ENCODE measurements at places on chromosomes 16 and 17.
A peak's percentile ranks its signal among the peaks of the same experiment; 100 is the strongest.

GRCh38 chr17:55969562-55970324 is 183.5 kb upstream of the ANKFN1 start:
- no peak for DNase-seq

- DNase-seq, result no peak
These were observed 5.2 kb upstream of the PKMYT1 start for GRCh38 chr16:2985462-2985861.

DNA sequence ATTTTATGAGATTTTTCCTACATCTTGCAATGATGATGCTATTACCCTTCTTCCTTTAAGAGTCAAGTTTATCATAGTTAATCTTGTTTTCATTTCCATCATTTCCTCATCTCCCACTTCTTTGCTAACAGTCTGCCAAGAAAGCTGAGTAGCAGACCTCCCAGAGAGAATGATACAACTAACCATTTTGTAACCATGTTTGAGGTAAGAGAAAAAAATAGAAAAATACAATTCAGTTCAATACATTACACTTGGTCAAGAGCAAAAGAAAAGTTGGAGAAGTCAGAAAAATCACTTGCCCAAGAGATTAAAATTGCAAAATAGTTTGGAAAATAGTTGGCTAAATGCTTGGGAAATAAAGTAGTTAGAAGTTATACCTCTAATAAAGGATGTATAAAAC is 154.4 kb downstream of the ABCA8 start:
- no peak for DNase-seq

- no peak for DNase-seq
These were observed 95.1 kb upstream of the TMEM132E start for GRCh38 chr17:34484193-34484733.

DNA sequence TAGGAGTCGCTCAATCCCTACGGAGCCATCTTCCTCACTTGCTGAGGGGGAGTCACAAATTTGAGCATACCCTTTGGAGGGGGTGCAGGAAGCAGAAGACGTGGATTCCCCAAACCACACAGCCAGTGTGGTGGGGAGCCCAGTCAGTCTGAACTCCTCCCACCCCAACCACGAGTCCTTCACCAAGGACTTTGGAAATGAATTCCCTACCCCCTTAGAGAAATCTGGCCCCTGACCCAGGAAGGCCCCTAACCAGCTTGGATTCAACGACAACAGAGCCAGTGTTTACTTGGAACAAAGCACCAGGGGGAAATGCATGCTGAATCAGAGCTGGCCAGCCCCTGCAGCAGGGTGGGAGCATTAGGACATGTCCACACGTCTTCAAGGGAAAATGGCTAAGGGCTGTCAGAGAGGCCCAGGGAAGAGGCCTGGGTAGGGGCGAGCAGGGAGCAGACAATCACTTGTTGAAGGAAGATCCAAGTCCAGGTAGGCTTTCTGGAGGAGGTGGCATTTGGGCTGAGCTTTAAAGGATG is 5.5 kb upstream of the TMEM92 start:
- no peak for DNase-seq

DNA sequence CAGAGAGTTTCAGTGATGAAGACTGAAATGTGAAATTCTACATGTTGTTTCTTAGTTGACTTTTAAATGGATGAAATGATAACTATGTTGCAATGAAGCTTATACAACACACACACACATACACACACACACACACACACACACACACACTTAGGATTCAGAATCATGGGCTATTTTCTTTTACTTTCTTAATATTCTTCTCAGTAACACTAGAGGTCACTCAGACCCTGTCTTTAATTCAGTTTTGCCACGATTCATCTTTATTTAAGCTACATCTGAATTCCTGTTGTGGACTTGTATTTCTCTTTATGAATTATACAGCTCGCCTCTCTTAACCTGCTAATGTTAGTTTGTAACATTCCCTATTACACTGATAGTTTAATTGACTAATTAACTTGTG is 109.6 kb upstream of the GOT2 start:
- DNase-seq, result no peak

GRCh38 chr17:77646046-77646430 is 312.5 kb upstream of the TNRC6C start:
- DNase-seq, result no peak

GRCh38 chr17:82021107-82021899 is 1.4 kb downstream of the CENPX start:
- DNase-seq, result peak; percentile 43

GRCh38 chr17:9003355-9004131 is 17.8 kb upstream of the NTN1 start:
- no peak for DNase-seq

DNA sequence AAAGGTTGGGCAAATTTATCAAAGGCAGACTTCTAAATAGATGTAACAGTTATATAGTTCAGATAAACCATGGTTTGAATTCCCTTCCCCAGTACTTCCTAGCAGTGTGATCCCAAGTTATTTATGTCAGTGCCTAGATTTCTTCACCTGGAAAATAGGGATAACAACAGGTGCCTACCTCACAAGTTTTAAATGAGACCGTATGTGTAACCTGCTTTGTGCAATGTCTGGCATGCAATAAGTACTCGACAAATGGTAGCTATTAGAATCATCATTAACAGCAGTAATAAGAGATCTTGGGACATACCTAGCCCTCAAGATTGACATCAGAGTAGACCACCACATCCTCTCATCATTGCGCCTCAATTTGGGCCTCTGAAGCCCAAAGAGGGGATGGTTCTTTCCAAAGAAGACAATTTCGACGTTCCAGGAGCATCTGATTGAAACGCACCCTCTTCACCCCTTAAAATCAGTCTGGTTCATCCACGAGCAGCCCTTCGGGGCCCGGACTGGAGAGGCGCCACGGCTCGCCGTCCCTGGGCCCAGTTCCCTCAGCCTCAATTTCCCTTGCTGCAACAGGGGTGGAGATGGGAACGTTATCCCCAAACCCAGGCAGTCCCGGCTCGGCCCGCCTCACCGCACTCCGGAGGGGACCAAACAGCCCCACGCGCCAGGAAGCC is 541 bp downstream of the ACACA start:
- no peak for DNase-seq

DNA sequence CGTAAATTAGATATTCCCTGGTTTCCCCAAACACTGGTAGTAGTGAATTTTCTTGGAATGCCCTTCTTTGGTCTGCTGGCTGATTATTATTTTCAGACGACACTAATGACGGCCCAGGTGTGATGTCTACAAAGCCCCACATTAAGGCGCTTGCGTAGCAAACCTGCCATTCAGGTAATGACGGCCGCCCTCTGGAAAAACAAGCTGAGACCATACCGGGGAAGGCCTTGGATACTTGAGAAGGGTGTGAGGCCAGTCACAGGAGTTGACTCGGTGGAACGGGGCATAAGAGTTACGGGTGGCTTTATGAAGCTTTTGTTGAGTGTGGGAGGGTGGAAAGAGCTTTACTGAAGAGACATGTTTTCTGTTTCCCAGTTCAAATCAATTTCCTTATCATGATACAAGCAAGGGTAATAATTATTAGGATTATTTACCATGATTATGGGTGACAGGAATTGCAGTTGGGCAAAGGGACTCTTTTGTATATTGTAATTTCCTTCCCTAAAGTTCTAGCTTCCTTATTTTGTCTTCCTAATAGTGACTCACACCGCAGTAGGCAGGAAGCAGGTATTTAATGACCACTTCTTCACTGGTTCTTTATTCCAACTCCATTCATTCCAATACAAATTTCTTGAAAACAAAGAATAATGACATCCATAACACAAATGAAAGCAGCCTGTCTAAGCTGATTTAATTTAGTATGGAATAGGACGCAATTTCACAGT is 24.8 kb downstream of the KRT23 start:
- no peak for DNase-seq

- DNase-seq, result no peak
These were observed 11.3 kb upstream of the PRR29 start for GRCh38 chr17:63986821-63987220.

GRCh38 chr17:19372011-19372370 is 6.3 kb upstream of the MAPK7 start:
- DNase-seq, result no peak

DNA sequence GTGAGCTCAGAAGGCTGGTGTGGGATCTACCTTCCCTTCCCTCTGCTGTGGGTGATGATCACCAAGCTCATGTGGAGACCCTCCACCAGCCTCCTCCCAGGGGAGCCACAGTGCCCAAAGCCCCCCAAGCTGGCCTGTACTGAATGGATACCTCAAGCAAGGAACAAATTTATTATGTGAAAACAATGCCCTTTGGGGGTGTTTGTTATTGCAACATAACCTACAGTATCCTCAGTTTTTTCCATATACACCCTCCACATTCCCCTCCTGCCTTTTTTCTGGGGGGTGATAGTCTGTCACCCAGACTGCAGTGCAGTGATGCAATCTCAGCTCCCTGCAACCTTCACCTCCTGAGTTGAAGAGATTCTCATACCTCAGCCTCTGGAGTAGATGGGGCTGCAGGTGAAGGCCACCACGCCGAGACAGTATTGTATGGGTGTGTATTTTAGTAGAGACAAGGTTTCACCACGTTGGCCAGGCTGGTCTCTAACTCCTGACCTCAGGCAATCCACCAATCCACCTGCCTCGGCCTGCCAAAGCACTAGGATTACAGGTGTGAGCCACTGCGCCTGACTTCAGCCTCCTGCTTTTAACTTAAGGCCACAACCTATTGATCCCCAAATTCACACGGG is 215.9 kb downstream of the CPPED1 start:
- no peak for DNase-seq

- DNase-seq, result no peak
These were observed 3.9 kb upstream of the MRPS23 start for GRCh38 chr17:57853695-57854094.

DNA sequence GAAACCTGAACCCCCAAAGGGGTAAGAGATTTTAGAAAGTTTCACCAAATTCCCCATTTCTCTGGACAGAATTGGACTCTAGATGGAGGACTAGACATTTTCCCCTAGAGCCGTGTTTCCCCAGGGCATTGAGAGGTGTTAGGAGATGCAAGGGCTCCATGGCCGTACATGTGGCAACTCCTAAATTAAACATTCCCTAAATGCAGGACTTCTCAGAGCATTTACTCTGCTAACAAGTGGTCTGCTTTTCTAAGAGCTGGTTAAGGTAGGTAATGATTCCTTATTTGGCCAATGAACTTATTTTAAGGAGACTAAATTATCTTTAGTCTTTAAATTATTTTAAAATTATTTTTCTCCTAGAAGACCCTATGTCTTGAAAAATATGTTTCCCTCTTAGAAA is 200.9 kb downstream of the MSI2 start:
- DNase-seq, result no peak

DNA sequence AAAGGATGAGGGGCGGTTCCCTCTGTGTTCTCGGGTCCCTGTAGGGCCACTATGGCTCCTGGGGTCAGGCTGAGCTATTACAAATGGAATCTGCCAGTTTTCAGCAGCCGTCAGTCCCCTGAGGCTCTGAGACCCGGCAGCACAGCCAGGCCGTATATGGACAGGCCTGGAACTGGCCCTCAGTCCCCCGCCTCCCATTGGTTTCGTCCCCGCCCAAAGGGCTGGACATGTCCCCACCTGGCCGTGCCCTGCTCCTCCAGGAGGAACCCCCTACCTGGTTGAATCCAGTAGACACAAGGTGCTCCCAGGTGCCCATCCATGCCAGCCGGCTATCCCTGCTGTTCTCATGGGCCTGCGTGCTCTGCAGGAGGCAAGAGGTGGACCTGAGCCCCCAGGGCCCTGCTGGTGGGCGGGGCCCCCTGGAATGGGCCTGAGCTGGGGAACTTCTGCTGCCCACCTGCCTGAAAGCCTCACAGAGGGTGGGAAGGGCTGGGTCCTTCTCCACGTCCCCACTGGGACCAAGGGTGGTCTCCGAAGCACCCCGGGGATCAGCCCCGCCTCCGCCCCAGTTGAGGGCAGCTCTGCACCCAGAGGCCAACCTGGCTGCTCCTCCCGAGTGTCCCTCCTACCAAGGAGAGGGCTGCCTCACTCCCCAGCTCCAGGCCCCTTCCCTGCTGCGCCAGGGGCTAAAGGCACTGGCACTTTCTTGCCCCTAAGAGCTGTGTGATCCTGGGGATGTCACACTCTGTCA is 16.8 kb downstream of the VASN start:
- no peak for DNase-seq

- DNase-seq, result no peak
These were observed 696.7 kb downstream of the MAF start for GRCh38 chr16:78903843-78904242.

DNA sequence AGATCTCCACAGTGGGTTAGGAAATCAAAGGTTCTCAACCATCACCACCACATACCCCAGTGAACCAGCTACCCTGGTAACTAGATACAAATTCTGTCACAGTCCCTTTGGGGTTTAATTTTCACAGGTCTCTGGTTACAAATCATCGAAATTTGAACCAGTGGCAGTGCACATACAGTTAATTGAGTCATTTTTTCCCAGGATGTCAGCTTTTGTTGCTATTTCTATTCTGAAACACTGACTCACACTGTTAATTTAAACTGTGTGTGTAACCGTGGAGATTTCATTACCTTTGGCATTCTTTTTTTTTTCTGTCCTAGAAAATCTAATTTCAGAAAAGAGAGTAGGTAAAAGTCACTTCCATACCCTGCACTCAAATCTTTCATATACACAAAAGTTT is 511.5 kb downstream of the TOX3 start:
- DNase-seq, result no peak

- no peak for DNase-seq
These were observed 17.6 kb downstream of the SRCIN1 start for GRCh38 chr17:38587947-38588787.

- no peak for DNase-seq
These were observed 11.5 kb upstream of the PKMYT1 start for GRCh38 chr16:2991566-2992261.

- DNase-seq, result no peak
These were observed 40.3 kb upstream of the TEKT3 start for GRCh38 chr17:15381707-15382106.

DNA sequence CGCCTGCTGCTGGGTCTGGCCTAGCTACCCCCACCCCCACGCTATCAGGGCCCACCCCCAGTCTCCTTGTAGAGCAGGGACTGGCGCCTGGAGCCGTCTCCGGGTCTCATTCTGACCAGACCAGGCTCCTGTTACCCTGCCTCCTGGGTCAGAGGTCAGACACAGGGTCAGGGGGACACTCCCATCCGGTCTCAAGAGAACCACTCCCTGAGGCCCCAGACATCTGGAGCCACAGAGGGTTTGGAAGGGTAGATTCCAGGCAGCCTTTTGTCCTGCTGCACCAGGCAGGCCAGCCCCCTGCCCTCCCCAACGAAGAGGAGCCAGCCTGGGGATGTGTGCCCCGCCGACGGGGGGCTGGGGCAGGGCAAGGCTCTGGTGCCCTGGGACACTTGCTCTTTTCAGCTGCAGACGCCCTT is 944 bp upstream of the WFIKKN1 start:
- DNase-seq, result no peak

DNA sequence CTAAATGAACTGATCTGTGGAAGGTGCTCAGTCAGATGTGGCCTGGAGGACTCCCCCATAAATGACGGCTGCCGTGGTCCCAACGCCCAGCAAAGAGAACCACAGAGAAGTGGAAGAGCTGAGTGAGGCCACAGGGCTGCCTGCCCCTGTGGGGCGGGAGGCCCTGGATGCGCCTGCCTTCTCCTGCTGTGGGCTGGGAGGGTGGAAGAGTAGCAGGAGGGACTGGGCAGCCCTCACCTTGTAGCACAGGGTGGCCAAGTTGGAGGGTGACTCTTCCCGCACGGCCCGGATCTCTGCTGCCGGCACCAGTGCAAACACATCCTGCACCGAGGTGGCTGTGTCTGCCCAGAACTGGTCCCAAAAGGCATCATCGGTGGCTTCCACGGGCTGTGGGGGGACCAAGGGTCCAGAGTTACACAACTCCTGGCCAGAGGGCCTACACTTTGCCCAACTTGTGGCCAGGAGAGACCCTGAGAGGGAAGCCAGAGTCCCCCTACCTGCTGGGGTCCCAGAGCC is 8.3 kb downstream of the HID1 start:
- no peak for DNase-seq

GRCh38 chr17:40330850-40331470 is 22.0 kb downstream of the RARA start:
- no peak for DNase-seq
